ENCODE measurements at places on chromosomes 2 and 18.

DNA sequence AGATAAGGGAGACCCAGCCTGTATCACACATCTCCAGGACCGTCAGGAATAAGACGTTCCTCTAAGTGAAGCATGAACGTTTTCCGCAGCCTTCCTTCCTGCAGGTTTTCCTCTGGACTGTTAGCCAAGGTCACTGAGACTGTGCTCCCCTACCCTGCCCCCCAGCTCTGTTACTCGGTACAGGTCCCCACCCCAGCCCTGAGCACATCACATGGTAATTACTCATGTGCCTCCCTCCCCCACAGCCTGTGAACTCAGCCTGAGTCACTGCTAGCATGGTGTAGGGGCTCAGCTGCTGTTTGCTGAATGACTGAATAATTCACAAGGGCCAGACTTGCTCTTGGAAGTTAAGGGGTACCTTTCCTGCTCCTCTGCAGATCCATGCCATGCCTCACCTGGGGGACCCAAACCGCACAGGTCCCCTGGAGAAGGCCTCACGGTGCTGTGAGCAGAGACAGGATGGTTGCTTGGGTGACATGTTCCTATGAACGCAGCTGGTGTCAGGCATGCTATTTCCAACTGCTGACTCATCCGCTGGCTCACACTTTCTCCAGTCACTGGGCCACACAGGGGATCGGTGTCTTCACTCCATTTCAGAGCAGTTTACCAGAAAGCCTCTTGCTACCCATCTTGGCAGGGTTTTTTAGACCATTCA is 88.2 kb downstream of the PLB1 start:
- no peak for DNase-seq

- no peak for DNase-seq
Measured at GRCh38 chr2:193806088-193806774, 1611.5 kb upstream of the TMEFF2 start.

- DNase-seq = no peak
Measured at GRCh38 chr2:207465894-207466293, 63.9 kb upstream of the CREB1 start.

GRCh38 chr2:84631047-84631446 is 114.7 kb downstream of the DNAH6 start:
- peak; percentile 0 for DNase-seq

DNA sequence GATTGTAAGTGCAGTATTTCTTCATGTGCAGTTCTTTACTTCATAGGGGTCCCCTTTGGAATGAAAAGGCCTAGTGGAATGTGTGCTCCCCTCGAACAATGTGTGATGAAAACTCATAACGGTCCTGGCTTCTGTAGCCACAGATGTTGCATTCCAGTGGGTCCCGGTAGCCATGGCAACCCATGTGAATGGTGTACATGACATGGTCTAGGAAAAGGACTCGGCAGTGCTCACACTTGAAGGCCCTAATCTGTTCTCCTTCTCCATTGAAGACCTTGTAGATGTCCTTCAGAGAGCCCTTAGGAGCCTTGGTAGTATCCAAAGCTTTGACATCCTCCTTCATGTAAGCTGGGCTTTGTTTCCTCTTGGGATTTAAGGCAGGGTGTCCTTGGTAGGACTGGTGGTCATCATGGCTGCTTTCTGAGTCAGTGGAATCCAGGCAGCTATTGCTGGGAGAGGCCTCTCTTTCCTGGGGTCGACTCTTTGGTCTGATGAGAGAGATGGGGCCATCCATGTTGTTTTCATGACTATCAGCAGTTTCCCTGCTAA is 144.0 kb downstream of the IKZF2 start:
- no peak for DNase-seq

- DNase-seq = no peak
Measured at GRCh38 chr18:61764381-61764780, 128.4 kb downstream of the RNF152 start.

DNA sequence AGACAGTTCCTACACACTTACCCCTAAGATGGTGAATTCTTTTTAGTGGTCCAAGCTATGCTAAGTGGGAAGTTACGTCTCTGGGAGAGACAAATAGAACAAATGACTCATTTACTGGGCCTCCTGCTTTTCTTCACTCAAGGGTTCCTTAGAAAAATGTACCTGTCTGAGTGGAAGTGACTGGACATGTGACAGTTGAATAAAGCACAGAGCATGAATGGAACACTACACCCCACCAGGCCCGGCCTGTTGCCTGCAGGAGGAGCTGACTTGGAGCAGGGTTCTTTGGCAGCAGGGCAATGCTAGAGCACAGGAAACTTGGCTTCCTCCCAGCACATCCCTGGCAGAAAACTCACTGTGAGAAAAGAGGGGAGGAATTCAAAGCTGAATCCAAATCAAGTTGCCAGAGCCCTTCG is 451.0 kb upstream of the SETBP1 start:
- peak; percentile 12 for DNase-seq

All from NCI-H1092 (cell line).